ENCODE measurements at places on chromosomes 12 and 14. TPM values are rescaled to one million over a fixed set of nuclear protein-coding genes. Genes with fewer than 3 reads are reported as not detected.

- DNase-seq = no peak
Observed at GRCh38 chr12:3122841-3123678, 45.9 kb downstream of the TSPAN9 start.

- DNase-seq = peak; percentile 35
Observed at GRCh38 chr12:124321040-124321481, 26.2 kb downstream of the RFLNA start.

DNA sequence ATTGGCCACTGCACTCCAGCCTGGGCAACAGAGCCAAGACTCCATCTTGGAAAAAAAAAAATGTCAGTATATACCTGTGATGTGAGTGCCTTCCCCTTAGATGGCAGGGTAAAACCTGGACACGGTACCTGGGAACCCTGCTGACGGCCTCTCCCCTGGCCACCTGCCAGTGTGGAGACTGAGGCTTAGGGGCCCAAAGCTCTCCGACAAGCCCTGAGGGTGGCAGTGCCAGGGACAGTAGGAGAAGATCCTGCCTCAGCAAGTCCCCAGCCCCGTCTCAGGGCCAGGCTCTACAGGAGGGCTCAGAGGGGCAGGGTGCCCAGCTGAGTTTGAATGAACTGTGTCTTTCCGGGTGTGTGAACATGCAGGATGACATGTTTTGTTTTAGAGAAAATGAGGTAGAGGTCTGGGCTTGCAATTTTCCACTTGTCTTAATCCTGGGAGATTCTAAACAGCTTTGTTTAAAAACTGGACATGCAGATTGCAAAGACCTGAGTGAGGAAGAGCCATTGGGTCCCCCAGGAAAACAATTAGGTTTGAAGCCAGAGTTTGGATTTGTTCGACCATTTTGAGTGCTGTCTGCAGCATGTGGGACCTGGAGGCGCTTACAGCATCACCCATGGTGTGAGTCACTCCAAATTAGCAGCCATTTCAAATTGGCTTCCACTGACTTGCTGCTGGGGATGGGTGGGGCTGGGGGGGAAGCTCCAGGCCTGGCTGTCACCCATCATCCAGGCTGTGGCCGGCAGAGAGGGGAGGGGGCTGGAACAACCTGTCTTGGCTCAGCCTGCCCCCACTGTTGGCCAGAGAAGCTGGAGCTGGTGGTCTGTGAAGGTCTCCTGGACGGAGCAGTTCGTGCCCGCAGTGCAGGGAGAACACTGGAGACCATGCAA lies 10.8 kb downstream of the TSPAN9 start:
- DNase-seq = no peak

HOXC13 gene
- total RNA-seq = not detected

PZP gene
- total RNA-seq = not detected

CLEC7A gene
- total RNA-seq = 0.89 TPM
